ENCODE measurements at places on chromosomes 7 and 10.

- no peak for DNase-seq
These were observed 1013.9 kb downstream of the NRG3 start for GRCh38 chr10:82888809-82889455.

DNA sequence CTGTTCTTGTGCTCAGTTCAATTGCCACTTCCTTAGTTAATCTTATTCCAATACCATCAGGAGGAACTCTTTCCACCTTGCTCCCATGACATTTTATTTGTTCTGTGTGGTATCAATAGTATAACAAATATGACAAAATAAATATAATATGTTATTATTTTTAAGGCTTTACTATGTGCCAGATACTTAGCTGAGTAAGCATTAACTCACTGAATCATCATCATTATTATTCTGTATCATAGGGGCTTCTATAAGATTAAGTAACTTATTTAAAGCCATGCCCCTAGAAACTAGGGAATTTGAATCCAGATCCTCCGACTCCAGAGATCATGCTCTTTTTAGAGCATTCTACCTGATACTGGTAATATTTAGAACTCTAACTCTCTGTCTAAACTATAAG lies 33.5 kb upstream of the SKAP2 start:
- no peak for DNase-seq

- DNase-seq: no peak
These were observed 58.4 kb downstream of the MYPN start for GRCh38 chr10:68167586-68168189.

DNA sequence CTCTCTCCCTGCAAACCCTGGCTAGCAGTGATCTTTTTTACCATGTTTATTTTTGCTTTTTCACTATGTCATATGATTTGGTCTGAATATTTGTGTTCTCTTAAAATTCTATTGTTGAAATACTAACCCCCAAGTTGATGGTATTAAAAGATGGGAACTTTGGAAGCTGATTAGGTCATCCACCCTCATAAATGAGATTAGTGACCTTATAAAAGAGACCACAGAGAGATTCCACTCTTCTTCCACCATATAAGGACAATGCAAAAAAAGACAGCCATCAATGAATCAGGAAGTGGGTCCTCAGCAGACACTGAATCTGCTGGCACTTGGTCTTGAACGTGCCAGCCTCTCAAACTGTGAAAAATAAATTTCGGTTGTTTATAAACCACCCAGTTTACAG lies 112.8 kb upstream of the KCND2 start:
- no peak for DNase-seq

- no peak for DNase-seq
These were observed 123.9 kb downstream of the ZMIZ1 start for GRCh38 chr10:79192677-79193003.

GRCh38 chr7:157499835-157500153 lies 163.0 kb downstream of the DNAJB6 start:
- no peak for DNase-seq

DNA sequence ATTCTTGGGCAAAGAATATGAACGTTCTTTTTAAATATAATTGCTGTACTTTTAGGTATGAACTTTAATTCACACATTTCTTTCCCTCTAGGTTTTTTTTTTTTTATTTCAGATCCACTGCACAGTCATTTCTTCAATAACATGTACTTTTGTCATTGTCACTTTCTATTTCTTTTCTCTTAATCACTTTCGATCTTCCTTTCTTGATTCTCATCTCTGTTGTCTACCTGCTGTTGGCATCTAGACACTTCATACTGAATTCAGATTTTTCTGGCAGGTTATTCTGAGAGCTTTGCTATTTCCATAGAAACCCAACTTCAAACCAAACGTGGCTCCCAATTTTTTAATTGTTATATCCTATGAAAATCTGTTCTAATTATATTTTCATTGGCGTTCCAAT lies 211.7 kb upstream of the KLF6 start:
- no peak for DNase-seq

- no peak for DNase-seq
These were observed 14.2 kb downstream of the LEP start for GRCh38 chr7:128255271-128255670.

GRCh38 chr10:94361171-94361794 lies 1.5 kb downstream of the NOC3L start:
- DNase-seq: no peak

DNA sequence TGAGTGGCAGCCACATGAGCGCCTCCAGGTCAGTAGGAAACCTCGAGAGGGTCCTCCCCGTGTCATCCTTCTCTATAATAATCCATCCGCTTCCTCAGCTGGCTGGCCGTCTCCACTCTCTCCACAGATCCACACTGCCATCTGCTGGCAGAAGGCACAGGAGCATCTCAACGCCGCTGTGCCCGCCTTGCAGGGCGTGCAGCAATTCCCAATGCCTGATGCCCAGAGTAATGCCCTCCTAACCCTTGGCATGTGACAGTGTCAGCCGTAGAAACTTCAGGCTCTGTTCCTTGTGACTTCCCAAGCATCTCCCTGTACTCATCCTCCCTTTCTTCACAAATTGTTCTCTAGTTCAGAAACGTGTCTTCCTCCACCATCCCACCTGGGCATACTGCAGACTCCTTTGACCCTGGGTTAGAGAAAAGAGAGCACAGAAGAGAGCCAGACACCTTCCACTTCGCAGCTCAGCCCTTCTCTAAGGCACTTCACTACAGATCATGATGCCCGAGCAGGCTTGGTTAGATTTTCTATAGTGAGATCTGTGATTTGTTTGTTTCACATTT lies 70.8 kb downstream of the XPNPEP1 start:
- DNase-seq: peak; percentile 11

DNA sequence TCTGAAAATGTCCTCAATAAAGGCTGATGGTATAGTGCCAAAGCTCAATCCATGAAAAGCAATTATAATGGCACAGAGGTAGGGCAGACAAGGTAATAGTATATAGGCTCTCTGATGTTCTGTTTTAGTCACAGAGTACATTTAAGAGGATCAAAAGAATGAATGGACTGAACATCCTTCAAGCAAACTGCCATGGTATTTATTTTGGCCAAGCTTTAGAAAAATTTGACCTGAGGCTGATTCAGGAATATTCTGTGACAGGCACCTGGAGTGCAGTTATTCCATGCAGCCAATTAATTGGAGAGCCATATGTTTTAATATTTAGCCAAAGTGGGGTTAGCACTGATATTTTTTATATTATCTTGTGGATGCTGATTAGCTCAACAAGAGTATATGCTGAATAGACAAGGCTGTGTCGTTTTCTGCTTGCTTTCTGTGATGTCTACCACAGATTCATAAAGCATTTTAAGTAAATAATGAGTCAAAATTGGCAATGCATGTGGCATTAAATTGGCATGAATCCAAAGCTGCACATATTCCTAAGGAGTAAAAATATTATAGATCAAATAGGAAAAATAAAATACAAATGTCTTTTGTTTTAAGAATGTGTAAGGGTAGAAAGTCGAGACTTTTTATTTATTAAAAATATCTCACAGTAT lies 177.4 kb downstream of the PCLO start:
- no peak for DNase-seq

Measured in stimulated activated CD4-positive, alpha-beta T cell treated with anti-CD3 and anti-CD28 coated beads, TNF-alpha, amount 100 ng/mL, for 1 hour (primary cell).